ENCODE measurements at places on chromosomes 12 and 14.

DNA sequence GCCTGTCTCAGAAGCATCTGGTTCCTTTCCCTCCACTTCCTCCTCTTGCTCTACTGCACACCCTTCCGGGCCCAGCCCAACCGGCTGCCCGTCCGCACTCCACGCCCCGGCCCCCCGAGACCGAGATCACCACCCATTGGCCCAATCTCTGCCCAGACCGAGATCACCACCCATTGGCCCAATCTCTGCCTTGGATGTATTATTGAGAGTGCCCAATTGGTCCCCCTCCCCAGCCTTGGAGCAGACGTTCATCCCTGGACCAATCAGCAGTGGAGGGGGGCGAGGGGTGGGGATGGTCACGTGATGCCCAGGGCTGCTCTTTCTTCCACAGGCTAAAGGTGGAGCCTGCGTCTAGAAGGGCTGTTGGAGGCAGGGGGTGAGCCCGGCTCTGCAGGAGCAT is 75.6 kb upstream of the TMEM132C start:
- no peak for DNase-seq

GRCh38 chr12:78961171-78961570 is 96.6 kb downstream of the SYT1 start:
- DNase-seq, result no peak

- DNase-seq, result no peak
These were observed 105.6 kb downstream of the GPR135 start for GRCh38 chr14:59359431-59360124.

GRCh38 chr12:125228519-125229260 is 163.5 kb downstream of the AACS start:
- no peak for DNase-seq

DNA sequence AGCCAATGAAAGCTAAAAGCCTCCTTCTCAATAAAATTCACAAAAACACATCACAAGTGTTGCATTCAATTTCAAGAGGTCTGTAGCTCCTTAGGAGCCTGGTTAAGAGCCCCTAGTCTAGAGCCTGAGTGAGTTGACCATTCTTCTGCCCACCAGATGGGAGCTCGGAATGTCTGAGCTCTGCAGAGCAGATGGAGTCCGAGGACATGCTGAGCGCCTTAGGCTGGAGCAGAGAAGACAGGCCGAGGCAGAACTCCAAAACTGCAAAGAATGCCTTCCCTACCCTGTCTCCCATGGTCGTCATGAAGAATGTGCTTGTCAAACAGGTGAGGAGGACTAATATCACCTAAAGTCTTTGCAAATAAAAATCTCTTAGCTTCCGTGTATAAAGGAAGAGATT is 11.6 kb downstream of the CIPC start:
- no peak for DNase-seq

- DNase-seq, result no peak
These were observed 4.6 kb downstream of the SIX1 start for GRCh38 chr14:60644666-60645065.

GRCh38 chr12:56699020-56699661 is 11.1 kb upstream of the PTGES3 start:
- DNase-seq, result no peak

DNA sequence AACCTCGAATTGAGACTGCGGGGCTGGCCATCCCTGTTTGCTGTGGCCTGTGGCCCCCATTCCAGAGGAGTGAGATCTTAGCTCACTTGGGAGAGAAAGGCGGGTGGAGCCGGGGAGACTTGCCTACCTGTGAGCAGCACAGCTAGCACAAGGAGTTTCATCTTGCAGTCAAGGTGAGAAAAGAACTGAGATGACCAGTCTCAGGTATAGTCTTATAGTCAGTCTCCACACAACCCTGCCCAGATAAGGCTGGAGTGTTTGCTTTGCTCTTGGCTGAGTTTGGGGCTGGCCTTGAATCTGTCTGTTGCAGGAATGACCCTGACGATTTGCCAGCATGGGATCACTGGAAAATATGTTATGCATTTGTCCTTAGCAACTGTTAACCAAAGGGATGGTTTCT is at the start of gene PLA2G1B:
PLA2G1B (minus strand) TSS at position 187 of the 400 bp plus-strand sequence; CDS start at position 161, 26 bp downstream.
- no peak for DNase-seq

GRCh38 chr12:45587012-45587411 is 142.5 kb upstream of the ARID2 start:
- no peak for DNase-seq

DNA sequence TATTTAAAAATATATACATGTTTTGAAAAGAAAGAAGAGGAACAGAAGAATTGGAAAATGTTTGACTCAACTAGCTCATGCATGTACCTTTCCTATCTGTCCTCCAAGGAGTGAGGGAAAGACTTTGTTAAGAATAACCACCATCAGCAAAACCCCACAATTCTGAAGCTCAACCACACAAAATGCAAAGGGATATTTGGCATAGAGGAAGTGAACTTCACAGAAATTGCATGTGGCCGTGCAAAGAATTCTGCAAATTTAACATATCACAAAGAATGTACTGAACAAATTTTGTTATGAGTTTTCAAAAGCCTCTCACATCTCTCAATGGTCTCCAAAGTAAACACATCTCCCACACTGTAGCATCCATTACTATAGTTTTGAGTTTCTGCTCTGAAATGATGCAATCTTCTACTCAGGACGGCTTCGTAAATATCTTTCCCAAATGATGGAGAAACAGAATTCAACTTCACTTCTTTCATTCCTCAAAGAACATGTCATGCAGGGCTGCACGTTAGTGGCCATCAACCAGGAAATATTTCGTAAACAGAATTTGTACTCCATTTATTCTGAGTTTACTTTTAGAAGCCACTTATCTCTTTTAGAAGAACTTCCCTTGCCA is 17.6 kb downstream of the DUSP6 start:
- no peak for DNase-seq

- no peak for DNase-seq
These were observed 224.3 kb downstream of the NEDD1 start for GRCh38 chr12:97131220-97131981.

DNA sequence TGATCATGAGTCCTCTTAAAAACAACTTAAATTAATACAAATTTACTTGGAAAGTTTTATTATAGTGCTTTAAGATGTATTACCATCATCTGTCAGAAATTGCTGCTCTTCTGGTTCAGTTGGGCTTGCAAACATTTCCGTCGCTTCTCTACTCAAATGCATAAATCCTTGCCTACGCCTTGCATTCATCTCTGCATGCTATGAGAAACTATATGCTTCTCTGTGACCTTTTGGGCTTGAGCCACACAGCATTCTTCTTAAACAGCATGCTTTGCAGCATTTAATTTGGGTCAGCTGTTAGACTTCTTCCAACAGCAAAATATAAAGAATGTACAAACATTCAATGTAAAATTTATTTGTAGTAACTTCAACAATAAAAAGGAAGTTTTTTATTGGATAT is 305.7 kb upstream of the FLRT2 start:
- no peak for DNase-seq

DNA sequence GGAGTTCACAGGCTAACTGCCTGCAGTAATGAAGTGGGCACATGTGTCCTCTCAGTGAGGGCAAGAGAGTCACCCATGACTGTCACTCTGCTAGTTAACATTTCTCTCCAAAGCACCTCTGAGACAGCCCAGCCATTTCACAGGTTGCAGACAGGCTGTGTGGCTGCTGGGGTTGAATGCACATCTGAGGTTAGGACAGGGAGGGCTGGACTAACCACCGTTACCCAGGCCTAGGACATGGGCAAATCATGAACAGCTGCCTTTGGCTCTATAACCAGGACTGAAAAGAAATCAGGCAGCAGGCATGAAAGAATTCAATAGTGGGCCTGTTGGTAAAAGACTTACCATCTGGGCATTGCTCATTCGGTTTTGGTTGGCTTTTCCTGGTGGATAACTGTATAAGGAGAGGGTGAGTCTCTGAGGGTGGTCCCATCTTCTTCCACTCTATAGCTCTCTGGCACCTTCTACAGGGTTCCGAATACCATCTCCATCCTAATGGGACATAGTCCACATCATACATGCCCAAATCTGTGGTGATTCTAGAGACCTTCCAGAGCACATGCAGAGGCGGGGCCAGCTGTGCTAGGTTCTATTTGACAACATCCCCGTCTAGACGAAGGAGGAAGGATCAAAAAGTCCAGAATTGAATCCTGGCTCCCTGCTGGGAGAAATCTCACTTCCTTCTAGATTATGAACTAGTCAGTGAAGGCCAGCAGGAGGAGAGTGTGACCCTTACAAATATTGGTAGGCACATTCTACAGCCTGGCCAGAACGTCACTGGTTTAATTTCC is 10.8 kb downstream of the CRACR2A start:
- DNase-seq, result no peak

- no peak for DNase-seq
These were observed 84.6 kb upstream of the NAV3 start for GRCh38 chr12:77746096-77746495.

DNA sequence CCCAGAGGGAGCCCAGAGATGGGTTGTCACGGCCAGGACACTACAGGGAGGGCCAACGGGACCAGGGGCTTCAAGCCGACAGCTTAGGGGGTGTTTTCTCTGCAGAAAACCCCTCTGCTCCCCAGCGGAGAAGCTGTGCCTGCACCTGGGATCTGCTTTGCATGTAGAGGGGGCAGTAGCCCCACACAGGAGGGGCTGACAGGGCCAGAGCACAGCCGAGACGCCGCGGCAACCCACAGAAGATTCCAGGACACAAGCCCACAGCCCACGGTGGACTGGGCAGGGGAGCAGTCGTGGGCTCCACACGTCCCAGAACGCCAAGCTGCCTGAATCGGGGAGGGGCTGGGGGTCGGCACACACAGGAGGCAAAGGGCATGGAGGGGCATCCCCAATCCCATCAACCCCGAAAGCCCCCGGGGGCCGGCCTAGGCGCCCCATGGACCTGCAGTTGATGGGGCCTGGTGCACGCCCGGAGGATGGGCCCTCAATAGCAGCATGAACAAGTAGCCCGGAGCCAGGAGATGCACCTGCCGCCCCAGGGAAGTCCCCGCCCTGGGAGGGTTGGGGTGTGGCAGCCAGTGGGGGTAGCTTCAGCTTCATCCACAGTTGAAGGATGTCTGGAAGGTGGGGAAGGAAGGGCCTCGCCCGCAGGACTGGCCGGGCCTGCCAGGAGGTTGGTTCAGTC is 30.5 kb upstream of the TMEM179 start:
- DNase-seq, result no peak

GRCh38 chr14:93323600-93324174 is 9.1 kb downstream of the BTBD7 start:
- DNase-seq, result no peak

- no peak for DNase-seq
These were observed 25.6 kb downstream of the VPS37B start for GRCh38 chr12:122870163-122870842.

DNA sequence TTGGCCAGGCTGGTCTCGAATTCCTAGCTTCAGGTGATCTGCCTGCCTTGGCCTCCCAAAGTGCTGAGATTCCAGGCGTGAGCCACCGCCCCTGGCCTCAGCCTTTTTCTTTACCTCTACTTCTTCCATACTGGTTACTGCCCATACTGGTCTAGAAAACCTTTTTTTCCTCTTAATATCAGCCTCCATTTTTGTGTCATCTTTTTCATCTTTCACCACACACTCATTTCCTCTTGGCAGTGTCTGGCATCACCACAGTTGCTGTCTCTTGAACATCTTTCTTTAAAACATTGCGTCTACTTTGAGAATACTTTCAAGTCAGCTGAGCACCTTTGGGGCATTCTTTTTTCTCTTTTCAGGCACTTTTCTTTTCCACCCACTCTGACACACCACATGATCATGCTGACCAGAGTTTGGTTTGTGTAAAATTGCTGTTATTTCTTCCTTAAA is 32.7 kb downstream of the DDX47 start:
- DNase-seq, result no peak

GRCh38 chr12:94089891-94090290 is 58.5 kb upstream of the PLXNC1 start:
- no peak for DNase-seq

DNA sequence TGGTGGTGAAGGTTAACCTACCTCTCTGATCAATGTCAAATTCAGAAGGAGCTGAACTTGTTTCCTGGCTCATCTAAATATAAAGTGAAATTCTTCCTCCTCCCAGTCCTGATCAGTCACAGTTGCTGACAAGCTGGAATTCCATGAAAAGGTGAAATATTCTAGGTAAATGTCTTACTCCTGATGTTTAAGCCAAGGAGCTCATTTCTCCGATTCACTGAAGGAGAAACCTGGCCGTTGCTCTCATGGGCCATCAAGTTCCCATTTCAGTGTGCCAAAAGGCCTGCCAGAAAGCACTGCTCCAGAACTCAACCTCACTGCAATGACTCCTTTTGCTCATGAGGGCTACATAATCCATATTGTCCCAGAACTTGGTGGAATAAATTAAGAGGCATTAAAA is 707.5 kb downstream of the GALC start:
- no peak for DNase-seq

DNA sequence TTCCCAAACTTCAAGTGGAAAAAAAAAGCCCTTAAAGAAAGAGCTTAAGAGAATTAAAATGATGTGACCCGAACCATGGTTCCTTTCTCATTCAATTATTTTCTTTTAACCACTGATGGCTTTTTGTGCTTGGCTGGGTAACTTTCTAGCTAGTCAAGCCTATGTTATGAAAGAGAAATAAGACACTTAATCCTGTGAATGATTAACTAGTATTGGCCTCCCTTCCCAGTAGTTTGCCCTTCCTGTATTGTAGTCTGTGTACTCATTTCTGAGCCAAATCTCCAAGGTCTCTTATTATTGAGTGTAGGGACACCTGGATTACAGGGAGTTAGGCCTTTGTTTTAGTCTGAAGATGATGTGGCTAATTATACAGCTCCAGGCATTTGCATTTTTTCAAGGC is 353.0 kb downstream of the RAD51B start:
- no peak for DNase-seq

DNA sequence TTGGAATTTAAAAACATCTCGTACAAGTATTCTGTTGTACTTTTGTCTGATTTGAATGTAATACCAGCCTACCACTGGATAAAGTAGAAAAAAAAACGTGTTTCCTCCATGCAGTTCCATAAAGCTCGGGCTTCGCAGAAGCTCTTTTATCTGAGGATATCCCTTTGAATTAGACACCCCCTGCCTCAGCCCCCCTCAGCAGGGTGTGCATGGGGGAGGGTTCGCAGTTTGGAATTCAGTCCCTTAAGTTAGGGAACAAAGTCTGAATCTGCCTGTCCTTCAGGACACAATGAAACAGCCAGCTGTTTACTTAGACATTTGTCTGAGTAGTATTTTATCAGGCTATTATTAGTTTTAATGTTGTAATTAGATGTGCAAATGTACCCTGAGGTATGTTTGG is 234.0 kb upstream of the CAND1 start:
- DNase-seq, result no peak

DNA sequence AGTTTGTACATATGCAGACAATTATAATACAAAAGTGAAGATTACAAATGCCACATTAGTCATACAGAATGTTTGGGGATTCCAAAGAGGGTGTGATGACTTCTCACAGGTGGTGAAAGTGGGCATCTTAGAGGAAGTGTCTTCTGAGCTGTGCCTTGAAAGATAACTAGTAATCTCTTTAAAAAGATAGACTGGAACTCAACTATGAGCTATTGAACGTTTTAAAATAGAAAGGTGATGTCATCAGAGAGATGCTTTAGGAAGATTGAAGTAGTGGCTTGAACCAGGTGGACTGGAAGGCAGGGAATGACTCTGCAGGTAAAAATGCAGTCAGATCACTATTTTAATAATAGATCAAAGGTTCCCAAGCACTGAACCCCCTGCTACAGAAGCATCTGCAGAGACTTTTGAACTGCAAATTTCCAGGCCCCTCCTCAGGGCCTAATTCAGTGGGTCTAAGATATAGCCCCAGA is 50.3 kb downstream of the SYT1 start:
- no peak for DNase-seq

All from activated T-helper 1 cell treated with anti-CD3 and anti-CD28 coated beads, Interleukin-2, amount 50 U/mL, for 16 hours (primary cell).